ENCODE measurements at places on chromosomes 7 and 10.

DNA sequence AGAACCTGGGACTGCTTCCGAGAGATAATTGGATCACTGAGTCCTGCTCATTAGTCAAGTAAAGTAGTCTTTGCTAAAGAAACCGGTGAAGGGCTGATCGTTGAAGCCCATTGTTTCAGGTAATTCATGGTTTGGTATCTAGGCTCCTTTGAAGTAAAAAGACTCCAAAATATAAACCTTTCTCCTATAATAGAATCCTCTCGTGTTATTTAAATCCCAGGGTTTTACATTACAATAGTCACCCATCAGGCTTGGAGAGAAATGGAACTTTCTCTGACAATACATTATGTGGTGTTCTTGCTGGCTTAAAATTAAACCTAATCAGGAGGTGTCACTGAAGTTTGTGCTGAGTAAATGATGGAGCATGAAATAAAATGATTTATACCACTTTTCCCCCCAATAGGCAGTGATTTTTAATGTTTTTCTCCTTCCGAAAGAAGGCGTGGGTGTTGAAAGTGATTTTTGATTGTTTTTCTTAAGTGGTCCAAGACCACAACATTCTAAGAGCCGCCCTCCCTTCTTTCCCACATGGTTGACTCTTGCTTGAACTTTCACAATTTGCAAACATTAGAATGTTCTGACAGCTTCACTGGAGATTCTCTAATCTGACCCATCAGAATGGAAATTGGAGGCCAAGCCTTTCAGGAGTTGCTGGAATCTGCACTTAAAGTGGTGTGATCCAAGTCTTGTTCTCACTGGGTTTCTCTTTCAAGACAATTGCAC is 44.2 kb downstream of the LRMDA start:
- no peak for DNase-seq

DNA sequence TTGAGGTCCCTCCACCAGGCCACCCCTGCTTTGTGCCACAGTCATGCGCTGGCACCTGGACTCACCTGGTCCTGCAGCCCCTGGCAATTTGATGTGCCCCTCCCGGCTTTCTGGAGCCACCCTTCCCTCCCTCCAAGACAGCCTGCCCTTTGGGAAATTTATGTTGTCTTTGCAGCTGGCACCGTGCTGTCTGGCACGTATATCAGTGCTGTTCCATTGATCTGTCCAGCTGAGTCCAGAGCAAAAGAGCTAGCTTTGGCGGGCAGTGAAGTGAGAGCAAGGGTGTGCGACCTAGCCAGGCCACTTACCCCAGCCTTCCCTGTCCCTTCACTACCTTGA is 5.7 kb downstream of the RARRES2 start:
- DNase-seq, result no peak

DNA sequence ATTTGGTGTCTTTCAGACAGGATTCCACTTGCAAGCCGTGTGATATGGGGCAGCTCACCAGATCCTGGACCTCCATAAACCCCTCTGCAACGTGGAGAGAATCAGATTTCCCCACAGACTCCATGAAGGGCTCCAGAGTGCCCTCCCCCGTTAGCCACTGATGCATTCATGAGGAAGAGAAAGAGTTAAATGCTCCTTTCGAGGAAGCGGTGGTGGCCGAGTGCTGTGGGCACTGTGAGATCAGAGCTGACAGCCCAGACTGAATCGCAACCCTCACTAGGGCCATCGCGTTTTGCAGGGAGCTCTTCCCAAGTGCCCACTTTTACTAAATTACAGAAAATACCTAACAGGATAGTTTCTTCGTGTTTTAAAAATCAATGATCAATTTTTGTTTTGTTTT is 226.3 kb upstream of the ZNF32 start:
- DNase-seq, result no peak

DNA sequence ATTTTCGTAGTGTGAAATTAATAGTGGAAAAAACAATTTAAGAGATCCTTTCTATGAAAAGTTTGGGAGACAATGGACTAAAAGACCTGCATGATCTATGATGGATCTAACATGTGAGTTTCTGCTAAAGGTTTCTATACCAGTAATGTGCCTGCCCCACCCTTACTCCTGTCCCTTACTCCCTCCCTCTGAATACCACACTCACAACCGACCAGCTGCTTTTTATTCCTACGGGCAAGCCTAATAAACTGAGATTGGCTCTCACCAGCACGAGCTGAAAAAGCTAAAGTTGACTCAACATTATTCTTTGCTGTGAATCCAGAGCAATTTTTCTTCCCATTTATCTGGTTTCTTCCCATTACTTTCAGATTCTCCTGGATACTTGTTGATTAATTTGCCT is 17.8 kb upstream of the REEP3 start:
- no peak for DNase-seq

GRCh38 chr10:43233601-43234430 is 33.0 kb downstream of the RASGEF1A start:
- no peak for DNase-seq

- no peak for DNase-seq
These were observed 72.2 kb downstream of the DOCK4 start for GRCh38 chr7:112134039-112134438.

DNA sequence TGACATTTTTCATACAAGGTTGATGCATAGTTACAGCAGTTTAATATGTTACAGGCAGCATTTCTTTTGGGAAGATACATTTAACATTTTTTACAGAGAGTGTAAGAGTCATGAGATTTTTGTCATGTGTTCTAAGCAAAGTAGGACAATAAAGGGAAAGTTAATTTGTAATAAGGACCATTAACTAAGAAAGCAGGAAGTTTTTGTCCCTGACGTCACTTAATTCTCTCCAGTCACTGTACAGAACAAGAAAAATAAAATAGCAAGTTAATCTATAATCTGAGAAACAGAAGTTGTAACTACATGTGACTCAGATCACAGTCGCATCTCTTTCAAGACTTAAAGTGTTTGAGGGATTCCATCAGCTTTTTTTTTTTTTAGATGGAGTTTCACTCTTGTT is 49.5 kb upstream of the CAPZA2 start:
- no peak for DNase-seq
